ENCODE measurements at places on chromosomes 1 and 21.

GRCh38 chr1:8643542-8644536, 173.6 kb downstream of the RERE start:
- DNase-seq: peak; percentile 54

- DNase-seq: no peak
These were observed 44.8 kb upstream of the TADA1 start for GRCh38 chr1:166920561-166921475.

DNA sequence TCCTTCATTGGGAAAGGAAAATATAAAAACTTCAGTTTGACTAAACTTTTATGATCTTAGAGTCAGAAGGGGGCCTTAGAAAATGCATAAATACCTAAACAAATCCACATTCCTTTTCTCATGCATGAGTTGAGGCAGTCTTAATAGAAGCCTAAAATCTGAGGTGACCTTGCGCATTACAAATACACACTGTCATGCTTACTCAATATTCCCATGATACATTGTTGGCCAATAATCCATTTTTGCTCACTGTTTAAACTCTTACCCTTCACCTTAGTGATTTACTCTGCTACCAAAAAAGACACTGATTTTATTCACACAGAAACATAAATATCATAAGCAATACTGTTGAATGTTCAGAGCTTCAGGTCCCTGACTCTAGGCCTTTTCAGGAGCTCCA, 19.1 kb upstream of the TMCO1 start:
- DNase-seq: no peak

GRCh38 chr1:63679076-63679475, 85.9 kb downstream of the PGM1 start:
- DNase-seq: no peak

Measured in NCI-H1092 (cell line).